ENCODE measurements at places on chromosomes 16 and 17. TPM values are rescaled to one million over a fixed set of nuclear protein-coding genes. Genes with fewer than 3 reads are reported as not detected.

Gene AATK
- 2.3 TPM for total RNA-seq

Gene KRTAP9-3
- total RNA-seq = not detected

Gene ACSM2B
- not detected for total RNA-seq

Gene STAT5A
- total RNA-seq = 16.7 TPM

DNA sequence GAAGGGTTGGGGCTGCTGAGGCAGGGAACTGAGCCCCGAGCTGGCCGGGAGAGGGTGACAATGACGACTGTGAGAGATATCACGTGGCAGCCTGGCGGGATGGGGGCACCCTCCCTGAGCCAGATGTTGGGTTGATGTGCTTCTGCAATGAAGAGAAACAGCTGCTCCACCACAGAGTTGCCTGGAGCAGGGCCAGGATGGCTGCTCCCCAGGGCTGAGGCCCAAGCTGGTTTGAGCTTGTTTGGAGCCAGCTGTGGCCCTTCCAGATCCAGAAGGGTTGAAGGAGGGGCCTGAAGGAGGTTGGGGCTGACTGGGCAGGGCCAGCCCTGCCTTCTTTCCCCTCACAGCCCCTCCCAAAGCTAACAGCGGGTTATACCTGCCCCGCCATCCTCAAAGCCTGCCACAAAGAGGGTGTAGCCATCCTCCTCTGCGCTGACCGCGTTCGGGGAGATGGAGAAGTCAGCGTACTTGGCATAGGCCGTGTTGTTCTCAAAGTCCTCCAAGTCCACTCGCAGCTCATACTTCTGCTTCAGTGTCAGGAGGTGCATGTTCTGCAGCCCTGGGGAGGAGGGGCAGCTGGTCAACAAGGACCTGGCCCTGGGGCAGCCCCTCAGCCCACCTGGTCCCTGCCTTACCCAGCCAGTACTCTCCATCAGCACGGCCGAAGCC, 2.1 kb downstream of the MFAP4 start:
- H3K27me3 ChIP-seq = no peaks in the 10 kb centered on the region
- H3K4me1 ChIP-seq = peaks cover 72% of the 10 kb centered on the region
- H3K27ac ChIP-seq = peak overlapping the region; percentile 88

Gene CDK12
- 19.7 TPM for total RNA-seq

GRCh38 chr16:52929478-52930400, 123.0 kb downstream of the CHD9NB start:
- no peaks in the 10 kb centered on the region for H3K27me3 ChIP-seq
- no peak overlapping the region for H3K4me3 ChIP-seq
- H3K4me1 ChIP-seq = no peaks in the 10 kb centered on the region
- no peaks in the 10 kb centered on the region for H3K36me3 ChIP-seq

DNA sequence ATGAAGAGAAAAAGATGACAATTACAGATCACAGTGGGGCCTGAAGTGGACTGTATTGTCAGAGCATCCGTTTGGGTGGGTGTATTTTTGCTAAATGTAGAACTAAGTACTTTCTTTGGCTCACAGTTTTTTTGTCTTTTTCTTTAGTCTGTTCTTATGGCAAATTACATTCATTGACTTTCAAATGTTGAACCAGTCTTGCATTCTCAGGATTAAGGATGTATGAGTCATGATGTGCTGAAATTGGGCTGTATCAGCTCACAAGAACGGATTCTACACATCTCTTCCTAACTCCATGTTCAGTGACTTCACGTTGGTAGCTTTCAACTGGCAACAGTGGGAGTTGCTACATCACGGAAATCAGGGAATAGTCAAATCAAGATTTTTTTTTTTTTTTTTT, 66.5 kb downstream of the TEX2 start:
- DNase-seq = no peak
- peaks cover 51% of the 10 kb centered on the region for H3K4me1 ChIP-seq
- H3K36me3 ChIP-seq = peaks cover 16% of the 10 kb centered on the region
- no peak overlapping the region for H3K27ac ChIP-seq
- H3K27me3 ChIP-seq = no peaks in the 10 kb centered on the region
